SIG-M5 (cell line): ENCODE measurements at places on chromosomes 11 and 22.

GRCh38 chr11:114209904-114210303, 86.3 kb upstream of the NNMT start:
- no peak for DNase-seq

- DNase-seq: no peak
These were observed 28.1 kb upstream of the FBXO3 start for GRCh38 chr11:33802194-33802950.

DNA sequence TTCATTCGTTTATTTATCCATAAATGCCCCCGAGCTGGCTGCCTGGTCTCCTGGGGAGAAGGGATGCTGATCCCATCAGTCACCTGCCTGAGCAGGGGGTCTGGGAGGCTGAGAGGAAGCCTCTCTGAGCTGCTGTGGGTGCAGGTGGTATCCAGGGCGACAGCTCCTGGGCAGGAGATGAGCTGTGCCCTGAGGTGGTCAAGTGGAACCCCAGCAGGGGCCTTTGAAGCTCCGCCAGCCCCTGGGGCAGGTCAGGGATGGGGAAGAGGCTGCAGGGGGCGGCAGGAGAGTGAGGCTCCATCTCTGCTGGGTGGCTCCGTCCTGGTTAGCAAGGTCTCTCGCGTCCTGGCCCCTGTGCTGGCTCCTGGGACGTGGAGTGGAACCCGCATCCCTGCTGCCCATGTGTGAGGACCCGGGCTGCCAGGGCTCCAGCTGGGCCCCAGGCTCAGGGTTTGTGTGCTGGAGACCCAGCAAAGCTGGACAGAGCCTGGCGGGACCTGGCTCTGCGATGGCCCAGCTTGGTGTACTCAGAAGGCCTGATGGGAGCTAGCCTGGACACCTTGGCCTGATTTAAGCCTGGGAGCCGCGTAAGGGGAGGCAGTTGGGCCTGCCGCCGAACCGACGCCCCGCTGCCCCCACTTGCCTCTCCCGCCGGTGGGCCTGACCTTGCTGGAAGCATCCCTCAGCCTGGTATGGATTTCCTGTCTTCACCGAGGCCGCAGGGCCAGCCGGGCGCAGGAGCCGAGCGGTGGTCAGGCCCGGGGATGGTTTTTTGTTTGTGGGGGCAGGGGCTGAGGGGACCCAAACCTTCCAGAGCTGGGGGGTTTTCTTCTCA, 44.5 kb downstream of the RTN4R start:
- DNase-seq: no peak

DNA sequence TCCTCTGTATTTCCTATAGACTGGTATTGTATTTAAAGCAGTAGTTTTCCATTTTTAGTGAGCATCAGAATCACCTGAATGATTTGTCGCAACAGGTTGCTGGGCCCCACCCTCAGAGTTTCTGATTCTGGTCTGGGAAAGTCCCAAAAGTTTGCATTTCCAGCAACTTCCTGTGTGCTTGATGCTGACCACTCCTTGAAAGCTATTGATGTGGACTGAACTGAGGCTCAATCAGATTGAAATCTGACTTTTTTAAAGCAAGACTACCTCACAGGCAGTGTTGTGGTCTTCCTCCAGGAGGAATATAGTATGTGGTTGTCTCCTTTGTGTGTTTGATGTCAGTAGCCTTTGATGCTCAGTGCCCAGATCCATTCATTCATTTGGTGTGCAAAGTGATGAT, 17.2 kb upstream of the MPZL2 start:
- no peak for DNase-seq

DNA sequence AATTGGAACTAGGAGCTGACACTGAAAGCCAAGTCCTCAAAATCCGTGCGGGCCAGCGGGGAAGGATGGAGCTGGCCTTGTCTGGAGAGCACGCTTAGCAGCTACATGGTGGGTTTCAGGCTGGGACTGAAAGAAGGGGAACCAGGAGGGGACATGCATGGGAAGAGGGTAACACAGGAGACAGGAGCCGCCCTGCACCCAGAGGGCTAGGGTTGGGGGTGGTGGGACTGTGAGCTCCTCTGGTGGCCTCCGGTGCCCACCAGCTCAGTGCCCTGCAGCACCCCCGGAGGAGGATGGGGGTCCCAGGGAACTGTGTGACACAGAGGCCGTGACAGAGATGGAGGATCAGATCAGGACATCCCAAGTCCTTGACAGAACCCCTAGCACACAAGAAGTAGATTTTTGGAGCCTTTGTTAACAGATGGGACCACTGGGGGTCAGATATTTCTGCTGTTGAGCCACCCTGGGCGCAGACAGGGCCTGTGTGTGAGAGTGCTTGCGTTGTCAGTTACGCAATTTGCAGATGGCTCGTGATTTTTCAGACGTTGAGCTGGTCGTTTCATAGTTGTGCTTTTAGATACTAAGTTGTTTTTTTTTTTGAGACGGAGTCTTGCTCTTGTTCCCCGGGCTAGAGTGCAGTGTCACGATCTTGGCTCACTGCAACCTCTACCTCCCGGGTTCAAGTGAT, 21.3 kb upstream of the GRAMD4 start:
- DNase-seq: no peak

- no peak for DNase-seq
These were observed 50.5 kb downstream of the BDNF start for GRCh38 chr11:27649800-27650199.

DNA sequence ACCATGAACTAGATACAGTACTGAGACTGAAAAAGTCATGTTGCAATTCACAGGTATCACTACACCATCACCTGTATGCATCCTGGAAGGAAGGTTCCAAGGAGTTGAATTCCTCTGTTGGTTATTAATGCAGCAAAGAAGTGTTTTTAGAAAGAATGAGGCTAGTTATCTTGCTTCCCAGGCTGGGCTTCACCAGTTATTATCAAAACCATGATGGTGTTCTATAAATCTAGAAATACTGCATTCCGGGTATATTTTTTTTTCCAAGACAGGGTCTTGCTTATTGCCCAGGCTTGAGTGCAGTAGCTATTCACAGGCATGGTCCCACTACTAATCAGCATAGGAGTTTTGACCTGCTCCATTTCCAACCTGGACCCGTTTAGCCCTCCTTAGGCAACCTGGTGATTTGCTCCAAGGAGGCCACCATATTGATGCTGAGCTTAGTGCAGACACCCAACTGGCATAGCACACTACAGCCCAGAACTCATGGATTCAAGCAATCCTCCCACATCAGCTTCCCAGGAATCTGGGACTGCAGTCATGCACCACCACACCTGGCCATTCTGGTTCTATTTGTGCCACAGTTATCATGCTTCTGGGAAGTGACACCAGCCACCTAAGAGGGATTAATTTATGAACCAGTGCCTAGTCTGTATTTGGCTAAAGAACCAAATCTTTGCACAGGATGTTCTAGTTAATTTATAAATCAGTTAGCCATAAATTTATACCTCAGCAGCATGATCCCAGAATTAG, 1.6 kb upstream of the MPEG1 start:
- no peak for DNase-seq

- no peak for DNase-seq
These were observed 1.9 kb downstream of the GRK3 start for GRCh38 chr22:25566186-25566897.

- DNase-seq: no peak
These were observed 30.6 kb upstream of the TMPRSS4 start for GRCh38 chr11:118046051-118046963.

GRCh38 chr11:116221351-116221750, 551.4 kb downstream of the BUD13 start:
- no peak for DNase-seq

- DNase-seq: no peak
These were observed 4.9 kb downstream of the RNF215 start for GRCh38 chr22:30382340-30382739.

DNA sequence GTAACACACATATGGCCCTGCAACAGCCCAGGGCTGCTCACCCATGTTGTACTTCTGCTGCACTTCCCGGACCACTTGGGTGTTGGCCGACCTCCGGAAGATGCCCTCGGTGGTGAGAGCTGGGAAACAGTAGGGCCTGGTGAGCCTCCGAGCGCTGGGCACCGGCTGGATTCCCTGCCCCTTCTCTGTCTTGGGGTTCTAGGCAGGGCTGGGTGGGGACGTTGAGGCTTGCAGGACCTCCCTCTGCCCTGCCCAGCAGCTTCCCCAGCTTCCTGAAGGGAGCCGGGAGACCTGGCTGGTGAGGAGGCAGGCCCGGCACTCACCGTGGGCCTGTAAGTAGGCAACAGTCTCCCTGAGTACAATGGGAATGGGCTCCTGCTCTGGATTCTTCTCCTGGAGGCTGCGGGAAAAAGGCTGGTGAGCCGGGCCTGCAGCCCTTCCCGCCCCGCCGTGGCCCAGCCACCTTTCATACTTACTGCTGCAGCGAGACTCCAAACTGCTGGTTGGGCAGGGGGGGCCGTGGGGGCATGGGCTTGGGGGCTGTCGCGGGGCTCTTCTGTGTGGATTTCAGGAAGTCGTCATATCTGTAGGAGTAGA, 20.2 kb downstream of the ARHGAP1 start:
- no peak for DNase-seq

- DNase-seq: no peak
These were observed 110.6 kb downstream of the MSANTD4 start for GRCh38 chr11:105911454-105911853.

- no peak for DNase-seq
These were observed 16.9 kb downstream of the CYP2R1 start for GRCh38 chr11:14875163-14875562.

DNA sequence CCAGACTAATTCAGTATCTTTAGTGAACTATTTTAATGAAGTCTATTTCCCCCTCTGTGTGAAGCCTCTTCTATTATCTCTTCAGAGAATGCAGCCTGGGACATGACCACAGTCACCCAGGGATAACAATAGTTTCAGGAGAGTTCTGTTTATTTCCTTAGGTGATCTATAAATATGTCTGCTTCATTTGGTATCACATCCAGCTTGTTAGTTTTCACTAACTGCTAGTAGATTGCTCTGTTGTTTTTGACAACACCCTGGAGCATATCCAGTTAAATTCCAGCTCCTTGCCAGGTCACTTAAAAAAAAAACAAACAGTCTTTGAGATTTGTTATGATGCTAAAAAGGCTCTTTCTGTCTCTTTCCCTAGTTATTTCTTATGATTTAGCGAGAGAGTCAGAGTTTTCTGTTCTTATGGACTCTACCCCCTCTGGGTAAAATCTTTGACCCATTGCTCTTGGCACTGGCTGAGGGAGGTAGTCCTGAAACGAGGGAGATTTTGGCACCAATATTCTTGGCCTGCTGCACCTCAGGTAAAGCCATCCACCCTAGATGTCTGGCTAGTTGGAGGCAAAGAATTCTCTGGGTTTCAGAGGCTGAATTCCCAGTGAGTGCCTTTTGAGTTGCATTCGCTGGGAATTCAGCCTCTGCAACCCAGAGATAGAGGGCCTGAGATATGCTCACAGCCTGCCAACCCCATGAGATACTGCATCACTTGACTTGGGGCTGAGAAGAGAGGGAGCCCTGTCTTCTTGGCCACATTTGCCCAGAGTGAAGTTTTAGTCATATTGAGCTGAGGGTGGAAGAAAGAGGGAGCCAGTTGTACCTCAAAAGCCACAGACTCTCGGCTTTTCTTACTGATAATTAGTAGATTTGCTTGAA, 159.1 kb downstream of the PGR start:
- DNase-seq: no peak

DNA sequence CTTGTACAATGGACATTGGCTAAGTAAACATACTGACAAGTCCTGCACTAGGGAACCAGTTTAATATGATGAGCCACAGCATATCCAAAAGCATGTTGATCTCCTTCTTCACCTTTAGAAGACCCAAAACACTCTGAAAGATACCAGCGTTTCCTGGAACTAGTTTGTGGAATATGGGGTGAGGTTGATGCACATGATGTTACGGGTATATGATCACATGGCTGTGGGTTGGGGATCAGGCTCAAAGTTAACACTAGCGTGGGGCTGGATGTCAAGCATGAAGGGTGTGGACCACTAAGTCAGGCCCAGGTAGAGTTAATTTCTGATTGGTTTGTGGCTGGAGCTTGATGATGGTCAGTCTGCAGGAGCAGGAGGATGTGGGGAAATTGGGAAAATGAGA, 9.0 kb downstream of the IGLL5 start:
- no peak for DNase-seq

DNA sequence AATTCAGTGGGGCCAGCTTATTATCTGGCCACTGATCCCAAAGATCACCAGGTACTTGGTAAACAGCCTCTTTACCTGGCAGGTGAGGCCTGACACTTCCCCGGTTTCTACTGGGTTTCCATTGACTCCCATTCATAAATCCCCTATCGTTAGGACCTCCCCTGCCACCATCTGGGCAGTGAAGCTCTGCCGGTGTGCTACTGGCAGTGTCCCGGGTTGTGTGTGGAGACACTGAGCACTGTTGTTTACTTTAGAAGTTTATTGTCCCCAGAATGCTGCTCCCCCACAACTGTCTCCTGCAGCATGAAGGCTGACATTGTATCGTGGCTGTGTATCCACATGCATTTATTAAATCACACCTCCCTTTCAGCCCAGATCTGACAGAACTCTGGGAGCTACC, 142.7 kb downstream of the WNT7B start:
- DNase-seq: no peak

DNA sequence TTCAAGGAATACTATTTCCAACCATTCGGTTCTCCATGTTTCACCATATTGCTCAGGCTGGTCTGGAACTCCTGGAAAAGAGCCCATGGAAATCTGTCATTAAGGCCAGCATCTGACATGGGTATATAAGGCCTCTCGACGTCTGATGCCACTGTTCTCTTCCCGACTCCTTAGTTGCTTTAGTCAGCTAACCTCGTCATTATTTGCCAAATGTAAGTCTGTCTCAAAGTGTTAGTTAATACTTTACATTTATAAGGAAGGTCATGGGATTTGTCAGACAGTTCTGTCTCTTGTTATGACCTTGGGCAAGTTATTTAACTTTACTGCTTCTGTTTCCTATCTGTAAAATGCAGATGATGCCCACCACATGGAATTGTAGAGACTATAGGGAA, 1.6 kb downstream of the MRPL48 start:
- no peak for DNase-seq

DNA sequence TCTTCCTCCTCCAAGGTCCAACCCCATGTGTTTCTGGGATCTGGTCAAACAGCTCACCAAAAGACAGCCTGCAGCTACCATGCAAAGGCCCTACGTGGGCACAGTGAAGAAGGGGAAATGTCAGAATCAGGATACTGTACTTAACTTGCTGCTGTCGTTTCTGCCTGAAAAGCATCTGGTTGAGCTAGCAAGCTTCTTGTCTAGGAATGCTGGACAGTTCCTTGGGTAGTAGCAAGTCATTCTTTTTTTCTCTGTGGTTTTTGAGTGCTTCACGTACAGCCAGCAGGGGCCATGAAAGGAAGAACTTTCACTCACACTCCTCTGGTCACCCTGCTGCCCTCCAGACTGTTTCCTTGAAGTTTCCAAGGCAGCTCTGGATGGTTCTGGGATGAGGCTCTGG, 24.7 kb downstream of the RCOR2 start:
- DNase-seq: no peak
